ENCODE measurements at places on chromosomes 6 and 20.

- DNase-seq: no peak
Measured at GRCh38 chr6:139632840-139633239, 258.4 kb upstream of the CITED2 start.

DNA sequence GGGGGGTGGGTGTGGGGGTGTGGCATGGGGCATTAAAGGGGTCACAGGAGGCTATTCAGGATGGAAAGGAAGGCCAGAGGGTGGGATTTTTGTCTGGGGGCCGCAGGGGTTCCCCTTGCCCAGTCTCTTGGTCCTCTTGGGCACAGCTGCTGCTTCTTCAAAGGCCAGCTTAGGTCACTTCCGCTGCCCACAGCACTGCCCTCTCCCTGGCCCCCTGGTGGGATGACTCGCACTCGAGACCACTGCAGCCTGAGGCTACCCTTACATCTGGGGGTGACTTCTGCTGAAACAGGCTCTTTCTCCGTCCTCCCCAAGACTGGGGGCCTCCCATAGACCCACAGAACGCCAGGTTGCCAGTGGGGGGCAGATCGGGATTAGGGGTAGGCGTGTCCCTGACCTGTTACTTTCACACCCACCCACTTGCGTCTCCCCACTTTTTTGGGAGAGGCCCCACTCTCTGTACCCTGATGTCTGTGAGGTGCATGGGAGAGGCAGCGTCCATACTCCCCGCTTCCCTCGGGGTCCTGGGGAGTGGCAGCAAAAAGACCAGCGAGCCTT lies 1.3 kb downstream of the LKAAEAR1 start:
- DNase-seq: no peak

DNA sequence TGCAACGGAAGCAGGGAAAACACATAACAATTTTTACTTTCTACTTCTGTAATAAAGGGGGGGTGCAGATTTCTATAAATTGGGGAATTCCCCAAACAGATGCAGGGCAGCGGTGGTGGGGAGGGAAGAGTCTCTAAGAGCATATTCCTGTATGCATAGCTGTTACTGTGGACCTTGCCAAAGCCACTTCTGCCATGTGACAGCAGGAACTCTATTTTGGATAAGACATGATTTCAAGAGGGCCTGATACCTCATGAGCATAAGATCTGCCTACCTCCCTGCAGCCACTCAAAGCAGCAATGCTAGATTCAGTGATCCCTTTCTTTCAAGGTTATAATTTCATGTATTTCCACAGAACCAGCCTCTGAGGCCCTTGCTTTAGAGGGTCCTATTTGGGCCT lies 86.2 kb upstream of the CNKSR3 start:
- no peak for DNase-seq

DNA sequence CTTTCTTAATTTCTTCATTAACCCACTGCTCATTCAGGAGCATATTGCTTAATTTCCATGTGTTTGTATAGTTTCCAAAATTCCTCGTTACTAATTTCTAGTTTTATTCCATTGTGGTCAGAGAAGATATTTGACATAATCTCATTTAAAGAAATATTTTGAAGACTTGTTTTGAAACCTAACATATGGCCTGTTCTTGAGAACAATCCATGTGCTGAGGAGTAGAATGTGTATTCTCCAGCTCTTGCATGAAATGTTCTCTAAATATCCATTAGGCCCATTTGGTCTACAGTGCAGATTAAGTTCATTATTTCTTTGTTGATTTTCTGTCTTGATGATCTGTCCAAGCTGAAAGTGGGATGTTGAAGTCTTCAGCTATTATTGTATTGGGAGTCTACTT lies 251.7 kb downstream of the ALDH8A1 start:
- DNase-seq: no peak

- no peak for DNase-seq
Measured at GRCh38 chr6:144728804-144729203, 443.7 kb downstream of the UTRN start.

DNA sequence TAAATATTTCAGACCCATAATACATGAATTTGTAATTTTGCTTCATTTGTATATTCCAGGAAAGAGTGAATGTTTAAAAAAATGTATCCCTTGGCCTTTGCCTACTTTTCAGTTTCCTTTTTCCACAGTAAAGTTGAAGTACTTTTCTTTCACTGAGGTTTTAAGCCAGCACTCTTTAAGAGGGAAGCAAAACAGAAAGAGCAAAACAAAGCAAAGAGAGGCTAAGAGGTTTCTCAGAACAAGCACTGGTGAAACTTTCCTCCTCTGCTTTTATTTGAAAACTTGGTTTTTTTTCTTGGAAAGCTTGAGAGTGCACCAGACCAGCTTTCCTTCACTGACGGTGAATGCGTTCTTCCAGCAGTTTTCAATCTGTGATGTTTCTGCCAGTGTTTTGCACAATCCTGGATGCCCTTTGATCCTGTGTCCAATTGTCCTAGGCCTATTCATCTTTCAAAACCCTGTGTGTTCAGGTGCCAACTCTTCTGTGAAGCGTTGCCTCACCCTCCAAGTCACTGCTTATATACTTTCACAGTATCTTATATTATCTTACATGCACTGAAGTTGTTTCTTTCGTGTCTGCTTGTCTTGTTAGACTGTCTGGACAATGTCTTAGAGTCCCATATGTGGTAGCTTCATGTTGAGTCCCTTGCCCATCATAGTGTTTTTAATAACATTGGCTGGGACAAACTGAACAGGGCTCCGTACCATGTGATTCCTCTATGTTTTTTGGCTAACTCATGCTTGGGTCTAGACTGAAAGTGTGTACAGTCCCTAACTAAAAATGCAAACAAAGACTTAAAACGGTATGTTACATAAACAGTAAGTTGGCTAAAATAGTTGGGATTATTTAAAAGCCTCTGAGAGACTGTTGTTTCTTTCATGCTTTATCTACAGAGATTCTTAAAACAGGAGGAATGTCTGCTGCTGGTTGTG lies 1.9 kb downstream of the RNF217 start:
- DNase-seq: no peak

- no peak for DNase-seq
Measured at GRCh38 chr20:31670371-31671228, 32.9 kb downstream of the COX4I2 start.

DNA sequence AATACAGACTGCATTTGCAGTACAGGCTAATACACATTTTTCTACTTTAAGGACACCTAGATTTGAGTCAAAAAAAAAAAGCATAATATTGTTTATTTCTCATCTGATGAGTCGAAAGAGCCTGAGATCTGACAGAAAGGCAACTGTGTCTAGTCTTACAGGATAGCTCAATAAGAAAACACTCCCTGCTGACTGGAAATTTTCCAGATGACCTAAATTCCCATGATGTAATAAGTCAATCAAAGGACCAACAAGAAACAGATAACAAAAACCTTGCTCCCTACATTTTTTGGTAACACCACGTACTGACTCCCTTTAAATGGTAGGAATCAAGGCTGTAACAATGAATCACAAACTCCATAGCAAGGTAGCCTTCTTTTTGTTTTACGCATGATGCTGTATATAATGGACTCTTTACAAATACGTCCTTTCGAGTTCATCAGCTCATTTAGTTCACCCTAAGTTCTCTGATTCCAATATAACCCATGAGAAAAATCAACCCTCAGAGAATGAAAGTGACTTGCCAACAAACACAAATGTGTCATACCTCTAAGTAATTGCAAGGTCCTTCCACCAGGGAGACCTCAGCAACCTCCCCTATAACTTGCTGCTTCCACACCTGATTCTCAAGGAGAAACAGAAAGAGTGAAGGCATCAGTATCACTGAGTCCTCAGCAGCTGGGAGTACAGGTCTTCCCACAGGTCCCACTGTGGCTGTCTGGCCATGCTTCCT lies 12.1 kb downstream of the TBX18 start:
- no peak for DNase-seq

DNA sequence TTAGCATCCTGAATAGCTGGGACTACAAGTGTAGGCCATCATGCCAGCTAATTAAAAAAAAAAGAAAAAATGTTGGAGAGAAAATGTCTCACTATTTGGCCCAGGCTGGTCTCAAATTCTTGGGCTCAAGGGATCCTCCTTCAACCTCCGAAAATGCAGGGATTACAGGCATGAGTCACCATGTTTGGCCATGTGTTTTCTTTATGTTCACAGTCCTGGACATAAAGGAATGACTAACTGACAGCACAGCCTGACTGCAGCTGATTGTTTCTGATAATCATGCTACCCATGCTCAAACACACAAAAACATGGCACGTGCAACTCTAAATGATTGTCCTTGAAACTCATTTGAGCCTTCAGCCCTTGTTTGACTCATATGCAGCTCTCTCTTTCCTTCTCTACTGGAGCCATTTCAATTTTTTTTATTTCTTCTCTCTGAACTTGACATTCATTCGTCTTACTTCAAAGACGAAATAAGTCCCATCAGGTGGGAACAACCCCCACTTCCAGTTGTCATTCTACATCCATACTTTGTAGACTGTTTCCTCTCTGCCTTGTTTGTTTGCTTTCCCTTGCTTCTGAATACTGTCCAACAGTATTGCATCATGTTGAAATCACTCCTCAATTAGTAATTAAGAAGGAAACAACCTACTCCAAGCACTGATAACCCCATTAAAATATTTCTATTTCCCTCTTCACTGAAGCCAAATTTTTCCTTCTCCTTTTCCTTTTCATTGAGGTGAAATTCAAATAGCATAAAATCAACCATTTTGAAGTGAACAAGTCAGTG lies 413.0 kb downstream of the BMP2 start:
- no peak for DNase-seq

All from cortex of kidney (tissue), 1 donor.